ENCODE measurements at places on chromosomes 12 and 14. TPM values are rescaled to one million over a fixed set of nuclear protein-coding genes. Genes with fewer than 3 reads are reported as not detected.
A peak's percentile ranks its signal among the peaks of the same experiment; 100 is the strongest.

SLC38A4 gene
- 4.4 TPM for polyA plus RNA-seq

KCNJ8 gene
- polyA plus RNA-seq = 0.48 TPM

POTEG gene
- not detected for polyA plus RNA-seq

- H3K4me3 ChIP-seq = no peak overlapping the region
- no peak overlapping the region for H3K27ac ChIP-seq
- no peak for DNase-seq
- H3K4me1 ChIP-seq = peaks cover 20% of the 10 kb centered on the region
Observed at GRCh38 chr12:115504306-115505290, 772.9 kb downstream of the MED13L start.

GRCh38 chr12:118061873-118062843, 1.2 kb upstream of the WSB2 start:
- H3K4me3 ChIP-seq = peak overlapping the region; percentile 87
- peak; percentile 73 for DNase-seq
- H3K27me3 ChIP-seq = no peaks in the 10 kb centered on the region

- no peak for DNase-seq
- H3K4me1 ChIP-seq = no peaks in the 10 kb centered on the region
- H3K36me3 ChIP-seq = no peaks in the 10 kb centered on the region
- H3K4me3 ChIP-seq = no peak overlapping the region
- no peak overlapping the region for H3K27ac ChIP-seq
- H3K27me3 ChIP-seq = no peaks in the 10 kb centered on the region
Observed at GRCh38 chr14:88310449-88310848, 12.6 kb downstream of the KCNK10 start.

DNA sequence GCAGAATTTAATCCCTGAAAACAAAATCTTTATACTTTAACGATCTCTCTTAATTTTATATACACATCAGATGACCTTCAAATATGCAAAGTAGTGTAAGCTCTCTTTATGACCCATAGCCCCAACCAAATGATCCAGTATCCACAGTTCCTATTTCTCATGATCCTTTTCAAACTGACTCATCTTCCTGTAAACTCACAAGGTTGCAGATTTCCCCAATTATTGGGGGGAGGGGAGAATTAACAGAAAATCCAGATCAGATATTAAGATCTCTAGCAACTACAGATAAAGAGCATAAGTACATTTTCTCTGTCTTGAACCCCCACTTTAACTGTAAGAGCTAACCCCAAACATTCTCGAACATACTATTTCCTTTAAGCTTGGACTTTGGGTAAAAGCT, 12.5 kb downstream of the GNS start:
- no peak overlapping the region for H3K4me3 ChIP-seq
- DNase-seq = no peak
- no peaks in the 10 kb centered on the region for H3K27me3 ChIP-seq
- H3K4me1 ChIP-seq = no peaks in the 10 kb centered on the region

DNA sequence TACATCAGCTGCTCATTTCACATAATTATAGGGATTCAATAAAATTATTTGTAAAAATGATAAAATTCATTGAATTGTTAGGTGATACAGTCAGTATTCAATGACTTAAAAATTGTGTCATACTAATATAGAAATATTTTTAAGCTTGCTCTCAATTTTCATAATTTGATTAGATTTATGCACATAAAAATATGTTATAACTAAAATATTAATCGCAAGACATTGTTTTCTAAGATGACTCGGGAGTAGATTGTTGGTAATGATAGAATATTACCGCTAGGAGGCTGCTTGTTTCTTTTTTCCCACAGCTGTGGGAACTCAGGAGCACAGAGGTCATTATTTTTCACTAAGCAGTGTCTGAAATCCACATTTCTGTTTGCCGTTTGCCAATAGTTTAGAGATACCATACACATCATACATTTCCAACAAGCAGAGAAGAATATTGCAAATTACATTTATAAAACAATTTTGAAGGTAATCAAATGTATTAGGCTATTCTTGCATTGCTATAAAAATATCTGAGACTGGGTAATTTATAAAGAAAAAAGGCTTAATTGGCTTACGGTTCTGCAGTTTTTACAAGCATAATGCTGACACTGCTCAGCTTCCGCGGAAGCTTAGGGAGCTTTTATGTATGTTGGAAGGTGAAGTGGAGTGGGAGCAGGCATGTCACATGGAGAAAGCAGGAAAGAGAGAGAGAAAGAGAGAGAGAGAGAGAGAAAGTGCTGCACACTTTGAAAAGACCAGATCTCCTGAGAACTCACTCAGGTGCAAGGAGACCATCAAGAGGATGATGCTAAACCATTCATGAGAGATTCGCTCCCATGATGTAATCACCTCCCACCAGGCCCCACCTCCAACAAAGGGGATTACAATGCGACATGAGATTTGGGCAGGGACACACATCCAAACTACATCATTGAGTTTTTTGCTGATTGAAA, 9.2 kb downstream of the CD69 start:
- H3K27me3 ChIP-seq = no peaks in the 10 kb centered on the region
- H3K4me3 ChIP-seq = no peak overlapping the region
- no peak overlapping the region for H3K27ac ChIP-seq
- H3K36me3 ChIP-seq = no peaks in the 10 kb centered on the region
- H3K4me1 ChIP-seq = no peaks in the 10 kb centered on the region
- no peak for DNase-seq

GRCh38 chr12:94304566-94305061, 155.1 kb downstream of the CEP83 start:
- no peak overlapping the region for H3K4me3 ChIP-seq
- peak overlapping the region; percentile 6 for H3K27ac ChIP-seq
- no peaks in the 10 kb centered on the region for H3K27me3 ChIP-seq

All from H1 (cell line).